Fibroblast of skin of right quadriceps (primary cell): ENCODE measurements at places on chromosomes 3 and 15.

DNA sequence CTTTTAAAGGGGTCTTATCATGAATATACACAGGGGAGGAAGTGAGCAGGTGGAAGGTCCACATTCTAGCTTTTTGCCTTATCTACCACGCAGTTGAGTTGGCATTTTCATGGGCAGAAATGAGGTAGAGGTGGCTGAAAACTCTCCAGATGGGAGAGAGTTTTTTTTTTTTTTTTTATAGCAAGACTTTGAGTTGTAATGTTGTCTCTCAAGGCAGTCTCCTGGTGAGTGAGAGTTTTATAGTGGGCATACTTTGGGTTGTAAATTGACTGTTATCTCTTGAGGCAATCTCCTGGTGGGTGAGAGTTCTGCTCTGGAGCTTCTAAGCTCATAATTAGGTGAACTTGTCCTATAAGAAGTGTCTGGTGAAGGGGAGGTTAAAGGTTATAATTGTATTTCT is 191.7 kb upstream of the NAALADL2 start:
- DNase-seq, result no peak

DNA sequence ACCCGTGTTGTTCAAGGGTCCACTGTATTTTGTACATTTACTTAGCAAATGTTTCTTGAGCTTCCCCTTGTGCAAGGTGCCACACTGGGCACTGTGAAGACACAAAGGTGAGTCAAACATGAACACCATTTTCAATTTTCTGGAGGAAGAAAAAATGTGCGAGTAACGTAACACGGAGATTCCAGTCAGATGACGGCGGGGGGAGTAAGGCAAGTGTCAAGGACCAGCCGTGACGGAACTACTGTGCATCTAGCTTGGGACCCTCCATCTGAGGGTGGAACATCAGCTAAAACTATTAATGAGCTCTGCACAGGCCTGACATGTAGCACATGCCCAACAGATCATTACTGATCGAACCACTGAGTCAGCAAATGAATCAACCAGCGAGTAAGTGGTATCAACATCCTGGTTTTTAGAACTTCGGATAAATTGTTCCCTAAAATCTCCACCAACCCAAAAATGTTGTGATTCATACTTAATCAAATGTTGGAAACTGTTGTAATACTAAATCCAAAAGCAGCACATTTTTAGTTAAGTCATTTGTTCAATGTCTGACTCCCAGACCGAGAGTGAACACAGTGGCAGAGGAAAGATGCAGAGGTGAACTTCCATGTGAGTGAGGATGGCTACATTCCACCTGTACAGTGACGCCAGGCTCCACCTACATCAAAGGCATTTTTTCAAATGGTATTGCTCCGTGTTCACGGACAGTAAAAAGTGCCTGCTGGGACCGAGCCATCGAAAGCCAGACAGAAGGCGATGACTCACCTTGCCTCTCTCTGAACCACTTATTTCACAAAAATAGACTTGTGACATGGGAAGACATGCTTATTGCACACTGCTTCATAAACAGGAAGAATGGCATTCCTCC is 172.2 kb downstream of the ATP10A start:
- peak; percentile 82 for DNase-seq

DNA sequence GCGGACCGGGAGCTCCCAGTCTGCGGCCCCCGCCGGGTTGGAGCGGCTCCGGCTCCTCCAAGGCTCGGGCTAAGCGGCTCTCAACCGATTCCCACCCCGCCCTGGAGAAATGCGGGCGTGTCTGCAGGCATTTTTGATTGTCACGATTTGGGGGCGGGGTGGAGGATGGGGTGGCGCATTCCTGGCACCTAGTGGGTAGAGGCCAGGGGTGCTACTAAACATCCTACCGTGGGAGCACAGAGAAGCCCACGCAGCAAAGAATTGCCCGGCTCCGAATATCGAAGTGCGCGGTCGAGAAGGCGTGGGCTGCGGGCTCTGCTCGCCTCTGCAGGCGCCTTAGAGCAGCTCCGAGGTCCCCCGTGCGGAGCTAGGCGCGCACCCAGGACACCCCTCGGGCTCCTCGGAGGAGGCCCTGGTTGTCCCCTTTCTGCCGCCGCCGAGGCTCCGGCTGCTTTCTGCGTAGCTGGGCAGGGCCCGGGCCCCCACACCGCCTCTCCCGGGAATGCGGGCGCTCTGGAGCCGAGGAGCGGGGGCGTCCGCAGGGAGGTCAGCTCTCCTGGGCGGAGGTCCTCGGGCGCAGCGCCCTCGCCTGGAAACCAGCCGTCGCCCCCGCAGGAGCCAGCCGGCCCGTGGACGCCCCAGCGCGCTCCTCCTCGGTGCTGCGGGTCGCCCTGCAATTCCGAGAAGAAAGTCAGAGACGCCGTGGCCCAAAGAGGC is 16.5 kb upstream of the LAMP3 start:
- DNase-seq, result peak; percentile 20

GRCh38 chr3:98592345-98592935 is 971 bp downstream of the CPOX start:
- no peak for DNase-seq

GRCh38 chr3:187112934-187113793 is 26.1 kb downstream of the RPL39L start:
- peak; percentile 25 for DNase-seq

DNA sequence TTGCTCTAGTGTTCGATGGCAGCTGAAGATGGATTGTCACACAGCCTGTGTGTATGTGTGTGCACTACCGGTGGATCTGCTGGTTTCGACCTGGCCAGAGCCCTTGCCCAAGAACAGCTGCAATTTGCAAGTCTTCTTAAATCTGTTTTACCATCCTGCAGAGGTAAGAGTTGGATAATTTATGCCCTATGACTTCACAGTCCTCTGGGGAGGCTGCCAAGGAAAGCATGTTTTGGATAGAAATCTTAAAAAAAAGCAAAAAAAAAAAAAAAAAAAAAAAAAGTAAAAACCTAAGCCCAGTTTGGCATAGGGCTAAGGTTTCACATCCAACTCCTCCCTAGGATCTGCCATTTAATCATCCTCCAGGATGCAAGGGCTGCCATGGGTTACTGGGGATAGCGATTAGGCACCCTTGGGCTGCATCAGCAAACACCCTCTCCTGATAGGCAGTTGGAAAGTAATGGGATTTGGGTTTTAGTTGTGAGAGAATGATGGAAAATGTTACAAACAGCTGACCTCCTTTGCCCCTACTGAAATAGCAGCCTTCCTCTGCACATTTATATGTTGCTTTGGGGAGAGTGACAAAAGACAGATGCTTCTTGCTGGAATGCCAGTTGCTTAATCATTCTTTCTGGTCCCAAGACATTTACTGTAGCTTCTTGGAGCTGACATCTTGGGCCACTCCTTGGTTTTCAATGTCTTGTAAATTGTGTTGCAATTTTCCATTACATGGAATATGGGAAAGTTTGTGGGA is 35.4 kb downstream of the CD200R1L start:
- peak; percentile 96 for DNase-seq

GRCh38 chr15:99721104-99721778 is 12.0 kb downstream of the LYSMD4 start:
- no peak for DNase-seq

DNA sequence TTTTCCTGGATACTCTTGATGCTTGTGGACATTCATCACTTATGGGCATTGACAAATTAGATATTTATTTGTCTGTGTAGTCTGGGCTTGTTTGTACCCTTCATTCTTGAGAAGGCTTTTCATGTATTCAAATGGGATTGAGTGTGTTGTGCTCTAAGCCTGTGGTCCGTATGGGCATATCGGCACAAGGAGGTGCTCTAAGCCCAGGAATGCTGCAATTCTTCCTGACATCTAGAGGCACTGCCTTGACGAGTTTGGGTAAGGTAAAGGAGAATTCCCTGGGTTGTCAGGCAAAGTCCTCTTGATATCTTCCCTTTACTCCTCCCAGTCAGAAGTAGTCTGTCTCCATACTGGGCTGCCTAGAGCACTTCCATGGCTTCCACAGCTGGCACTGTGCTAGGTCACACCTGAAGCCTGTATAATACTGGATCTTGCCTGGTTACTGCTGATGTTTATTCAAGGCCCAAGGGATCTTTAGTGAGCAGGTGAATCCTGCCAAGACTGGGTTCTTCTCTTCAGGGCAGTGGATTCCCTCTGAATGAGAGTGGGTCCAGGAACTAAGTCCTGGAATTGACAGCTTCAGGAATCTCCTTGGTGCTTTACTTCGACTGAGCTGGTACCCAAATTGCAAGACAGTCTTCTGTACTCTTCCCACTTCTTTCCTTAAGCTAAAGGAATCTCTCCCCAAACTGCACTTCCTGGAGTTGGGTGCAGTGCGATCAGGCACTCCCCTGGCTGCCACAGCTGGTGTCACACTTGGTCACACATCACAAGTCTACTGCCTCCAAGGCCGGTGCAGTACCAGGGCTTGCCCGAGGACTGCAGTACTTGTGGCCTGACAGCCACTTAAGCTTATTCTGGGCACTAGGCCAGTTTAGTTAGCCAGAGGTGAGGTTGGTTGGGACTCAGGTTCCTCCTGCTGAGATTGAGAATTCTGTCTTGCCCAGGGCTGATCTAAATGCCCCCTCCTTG is 46.0 kb downstream of the GALK2 start:
- DNase-seq, result no peak

DNA sequence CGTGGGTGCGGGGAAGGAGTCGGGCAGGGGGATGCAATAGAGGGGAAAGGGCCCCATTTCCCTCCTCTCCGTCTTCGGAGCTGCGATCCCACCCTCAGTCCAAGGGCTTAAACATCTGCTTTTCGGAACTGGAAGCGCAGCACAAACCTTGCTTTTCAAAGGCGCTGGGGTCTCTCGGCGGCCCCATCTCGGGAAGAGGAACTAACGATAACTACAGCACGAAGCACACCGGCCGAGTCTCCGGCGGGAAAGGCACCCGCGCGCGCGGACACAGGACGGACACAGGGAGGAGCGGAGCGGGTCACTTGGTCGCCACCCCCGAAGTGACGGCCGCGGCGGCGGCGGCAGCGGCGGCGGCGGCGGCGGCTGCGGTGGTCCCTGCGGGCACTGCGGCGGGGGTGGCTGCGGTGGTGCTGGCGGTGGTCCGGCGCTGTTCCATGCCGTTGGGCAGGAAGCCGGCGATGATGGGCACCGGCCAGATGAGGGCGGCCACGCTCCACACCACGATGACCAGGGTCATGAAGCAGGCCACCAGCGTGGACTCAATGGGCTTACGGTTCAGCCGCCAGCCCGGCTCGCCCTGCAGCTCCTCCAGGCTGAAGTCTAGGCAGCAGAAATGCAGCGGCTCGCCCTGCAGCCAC is 1.1 kb downstream of the TMEM158 start:
- DNase-seq, result peak; percentile 60

GRCh38 chr3:119295816-119296726 is 1.9 kb downstream of the ARHGAP31 start:
- DNase-seq, result peak; percentile 67

GRCh38 chr3:14150491-14151230 is 25.8 kb downstream of the TMEM43 start:
- DNase-seq, result no peak

DNA sequence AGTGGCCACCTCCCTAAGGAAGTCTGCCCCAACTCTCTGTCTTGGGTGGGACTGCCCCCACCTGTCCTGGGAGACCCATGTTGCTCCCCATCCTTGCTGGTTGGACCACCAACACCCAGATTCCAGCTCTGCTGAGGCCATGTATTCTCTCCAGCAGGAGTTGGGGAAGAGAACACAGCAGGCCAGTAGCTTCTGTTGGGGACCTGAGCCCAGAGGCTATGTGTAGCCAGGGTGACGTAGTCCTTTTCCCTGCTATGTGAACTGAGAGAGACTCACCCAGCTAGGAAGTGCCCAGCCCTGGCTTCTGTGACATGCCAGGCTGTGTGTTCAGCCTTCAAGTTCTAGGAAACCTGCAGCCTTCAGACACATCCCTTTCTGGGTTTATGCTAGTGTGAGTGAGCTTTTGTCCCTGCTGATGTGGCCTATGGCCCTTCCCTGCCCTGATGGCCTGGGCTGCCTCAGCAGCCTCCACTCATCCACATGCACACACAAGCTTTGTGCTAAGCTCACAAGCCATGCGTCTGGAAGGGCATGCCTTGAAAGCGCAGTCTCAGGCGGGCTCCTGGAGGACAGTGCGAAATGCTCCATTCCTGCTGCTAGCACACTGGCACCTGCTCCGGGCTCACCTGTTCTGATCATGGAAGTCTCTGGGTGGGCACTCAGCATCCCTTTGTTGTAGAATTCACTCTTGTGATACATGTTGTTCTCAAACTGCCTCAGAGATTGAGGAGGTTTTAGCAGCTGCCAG is 42.6 kb downstream of the KY start:
- DNase-seq, result no peak

DNA sequence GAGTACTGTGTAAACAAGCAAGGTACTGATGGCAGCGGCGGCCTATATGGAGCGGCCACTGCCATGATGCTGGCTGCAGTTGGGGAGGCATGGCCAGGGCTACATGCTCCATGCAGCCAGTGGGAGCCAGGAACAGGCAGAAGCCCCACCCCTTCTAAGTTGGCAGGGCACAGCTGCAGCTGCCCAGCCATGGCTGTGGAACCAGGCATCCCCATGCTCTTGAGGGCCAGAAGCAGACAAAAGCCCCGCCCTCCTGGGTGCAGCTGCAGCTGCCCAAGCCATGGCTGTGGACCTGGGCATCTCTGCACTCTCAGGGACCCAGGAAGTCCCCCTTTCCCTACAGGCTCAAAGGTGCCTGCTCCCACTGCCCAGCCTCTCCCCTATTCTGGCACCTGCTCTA is 150.9 kb downstream of the FMN1 start:
- no peak for DNase-seq

- DNase-seq, result no peak
Measured at GRCh38 chr3:191455257-191455952, 5.6 kb upstream of the PYDC2 start.

- no peak for DNase-seq
Measured at GRCh38 chr3:23459465-23459864, 256.3 kb downstream of the UBE2E2 start.

- DNase-seq, result no peak
Measured at GRCh38 chr15:25862071-25862471, 1.1 kb downstream of the ATP10A start.

DNA sequence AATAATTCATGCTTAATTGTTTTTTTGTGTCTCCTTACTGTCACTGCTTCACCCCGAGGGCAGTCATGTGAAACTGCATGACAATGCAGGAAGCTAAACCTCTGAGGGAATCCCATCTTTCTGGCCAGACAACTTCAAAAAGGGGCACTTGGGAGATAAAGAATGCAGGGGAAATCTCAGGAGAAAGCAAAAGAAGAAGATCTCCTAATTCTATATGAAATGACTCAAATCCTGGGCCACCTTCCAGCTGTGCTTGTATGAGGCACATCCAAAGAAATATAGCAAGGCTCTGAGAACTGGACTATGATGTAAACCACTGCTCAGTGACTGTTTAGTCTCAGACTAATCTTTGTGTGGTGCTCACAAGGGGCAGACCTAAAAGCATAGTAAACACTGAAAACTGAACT is 22.6 kb upstream of the UMPS start:
- DNase-seq, result peak; percentile 93

- no peak for DNase-seq
Measured at GRCh38 chr3:38054499-38055001, 15.5 kb downstream of the DLEC1 start.
